ENCODE measurements at places on chromosomes 6 and 20.

DNA sequence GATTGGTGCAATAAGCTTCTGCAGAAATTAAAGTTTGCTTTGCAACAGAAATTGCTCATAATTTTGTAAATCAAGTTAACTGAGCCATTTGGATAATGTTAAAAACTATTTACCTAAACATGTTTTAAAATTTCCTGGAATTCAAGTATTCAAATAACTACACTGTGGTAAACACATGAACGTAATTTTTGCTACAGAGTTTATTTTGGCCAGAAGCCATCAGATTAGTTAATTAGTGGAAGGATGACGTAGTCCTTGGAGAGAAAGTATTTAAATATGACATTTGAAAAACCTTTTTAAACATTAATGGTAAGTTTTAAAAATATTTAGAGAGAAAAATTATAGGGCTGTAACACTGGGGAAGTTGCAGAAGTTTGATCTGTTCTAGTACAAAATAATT lies 121.2 kb upstream of the UST start:
- no peak for DNase-seq

- DNase-seq: peak; percentile 33
Measured at GRCh38 chr6:155310596-155310995, 3.7 kb downstream of the TFB1M start.

GRCh38 chr6:56002336-56002735 lies 126.9 kb upstream of the BMP5 start:
- DNase-seq: peak; percentile 20

GRCh38 chr20:2900845-2901592 lies 27.7 kb downstream of the PTPRA start:
- DNase-seq: no peak

DNA sequence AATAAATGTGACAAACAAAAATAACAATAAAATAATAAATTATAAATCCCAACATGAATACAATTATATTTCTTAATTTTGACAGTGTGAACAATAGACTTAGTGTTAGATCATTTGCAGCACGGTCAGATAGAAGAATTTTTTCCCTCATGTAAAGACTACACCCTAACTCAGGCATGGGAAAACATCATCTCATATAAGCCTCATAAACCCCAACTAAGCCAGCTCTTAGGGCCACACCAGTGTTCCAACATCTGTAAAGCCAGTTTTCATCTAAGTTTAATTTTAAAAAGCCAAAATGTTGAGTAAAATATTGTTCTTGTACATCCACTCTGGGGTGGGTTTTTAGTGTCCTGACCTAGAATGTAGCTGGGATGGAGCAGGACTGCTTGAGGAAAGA lies 167.4 kb downstream of the QRSL1 start:
- no peak for DNase-seq

GRCh38 chr6:140485740-140486449 lies 1111.4 kb upstream of the CITED2 start:
- DNase-seq: peak; percentile 85

DNA sequence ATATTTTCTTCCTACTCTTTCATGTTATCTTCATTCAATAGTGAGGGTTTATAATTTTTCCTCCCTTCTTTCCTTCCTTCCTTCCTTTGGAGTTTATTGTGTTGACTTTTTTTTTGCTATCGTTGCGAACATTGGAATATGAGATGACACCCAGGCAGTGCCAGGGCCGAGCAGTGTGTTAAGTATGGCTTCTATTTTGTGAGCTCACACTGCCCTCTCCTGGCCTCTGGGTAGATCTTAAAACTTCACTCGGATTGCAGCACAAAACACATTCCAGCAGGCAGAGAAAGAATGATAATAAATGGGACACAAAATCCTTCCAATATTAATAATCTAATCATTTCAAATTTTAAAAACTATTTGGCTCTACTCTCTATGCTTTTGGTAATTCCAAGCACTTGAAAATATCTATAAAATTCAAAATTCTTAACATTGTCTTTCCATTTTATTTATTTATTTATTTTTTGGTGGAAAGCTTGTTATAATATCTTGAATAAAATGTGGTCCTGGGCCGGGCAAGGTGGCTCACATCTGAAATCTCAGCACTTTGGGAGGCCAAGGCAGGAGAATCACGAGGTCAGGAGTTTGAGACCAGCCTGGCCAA lies 147.4 kb upstream of the OLIG3 start:
- peak; percentile 87 for DNase-seq

GRCh38 chr6:69732640-69733039 lies 64.2 kb downstream of the LMBRD1 start:
- DNase-seq: peak; percentile 35

GRCh38 chr6:144590532-144590931 lies 305.4 kb downstream of the UTRN start:
- DNase-seq: no peak

- peak; percentile 92 for DNase-seq
Measured at GRCh38 chr6:155154158-155154830, 109.5 kb upstream of the CLDN20 start.

DNA sequence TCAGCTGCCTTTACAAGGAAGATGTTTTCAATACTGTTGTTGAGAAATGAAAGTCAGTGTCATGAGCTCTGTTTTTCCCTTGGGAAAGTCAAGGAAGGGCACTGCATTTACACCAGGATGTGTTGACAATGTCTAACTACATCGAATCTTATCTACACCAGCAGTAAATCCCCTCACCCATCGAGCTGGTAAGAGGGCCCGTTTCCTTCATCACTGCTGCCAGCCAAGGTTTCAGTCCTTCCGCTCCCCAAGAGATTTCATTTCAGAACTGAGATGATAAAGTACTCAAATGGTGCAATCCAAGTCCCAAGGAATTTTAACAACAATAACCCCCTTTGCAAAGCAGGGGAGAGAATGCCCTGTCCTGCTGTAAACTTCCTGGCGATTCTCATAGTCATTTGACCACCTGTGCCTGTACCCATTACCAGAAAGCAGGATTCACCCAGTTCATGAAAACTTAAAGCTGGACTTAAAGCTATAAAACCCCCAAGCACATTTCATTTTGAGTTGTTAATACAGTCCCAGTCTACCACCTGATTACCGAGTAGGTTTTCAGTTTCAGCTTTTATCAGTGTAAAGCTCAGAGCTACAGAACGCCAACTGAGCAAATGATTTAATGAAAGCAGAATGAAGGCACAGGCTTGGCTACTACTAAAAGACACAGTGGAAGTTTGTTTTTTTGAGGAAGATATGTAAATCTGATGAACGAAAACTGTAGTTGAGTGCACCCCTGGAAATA lies 122.5 kb upstream of the TAB2 start:
- no peak for DNase-seq

- DNase-seq: peak; percentile 80
Measured at GRCh38 chr6:135938576-135939207, 87.2 kb downstream of the PDE7B start.

GRCh38 chr6:91149246-91149955 lies 562.5 kb upstream of the MAP3K7 start:
- DNase-seq: no peak

DNA sequence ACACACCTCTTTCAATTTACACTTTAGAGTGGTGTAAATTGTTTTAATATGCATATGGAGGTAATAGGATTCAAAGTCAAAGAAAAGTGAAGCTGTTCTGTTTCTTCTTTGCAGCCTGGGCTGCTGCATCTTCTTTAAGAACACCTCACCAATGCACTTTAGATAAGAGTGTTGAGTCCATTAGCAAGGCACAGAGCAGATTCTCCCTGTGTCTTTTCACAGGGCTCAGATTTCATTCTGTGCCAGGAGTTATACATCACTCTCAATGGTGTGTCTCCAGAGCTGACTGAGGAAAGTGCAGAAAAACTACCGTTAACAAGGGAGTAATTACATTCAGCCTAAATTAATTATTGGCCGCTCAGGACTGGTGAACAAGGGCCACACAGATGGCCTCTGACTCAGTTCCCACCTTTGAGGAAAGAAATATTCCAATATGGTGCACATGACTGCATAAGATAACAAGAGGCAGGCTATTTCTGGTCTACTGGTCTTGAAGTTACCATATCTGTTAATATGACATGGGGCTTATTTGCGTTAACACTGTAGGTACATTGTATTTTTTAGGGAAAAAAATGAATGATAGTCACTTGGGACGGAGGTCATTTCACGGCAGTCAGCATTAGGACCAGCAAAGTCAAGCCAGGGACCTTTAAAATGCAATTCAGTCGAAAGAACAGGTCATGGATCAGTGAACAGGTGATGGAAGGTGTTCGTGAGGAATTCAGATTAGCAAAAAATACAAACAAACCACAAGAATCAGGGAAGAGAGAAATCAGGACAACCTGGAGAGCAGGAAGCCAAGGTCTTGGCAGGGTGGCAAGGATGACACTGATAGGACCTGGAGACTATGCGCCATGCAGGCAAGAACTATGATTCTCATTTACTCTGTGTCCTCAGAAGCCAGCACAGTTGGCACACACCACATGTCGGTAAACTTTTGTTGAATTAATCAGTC lies 203.7 kb downstream of the TBX18 start:
- no peak for DNase-seq

DNA sequence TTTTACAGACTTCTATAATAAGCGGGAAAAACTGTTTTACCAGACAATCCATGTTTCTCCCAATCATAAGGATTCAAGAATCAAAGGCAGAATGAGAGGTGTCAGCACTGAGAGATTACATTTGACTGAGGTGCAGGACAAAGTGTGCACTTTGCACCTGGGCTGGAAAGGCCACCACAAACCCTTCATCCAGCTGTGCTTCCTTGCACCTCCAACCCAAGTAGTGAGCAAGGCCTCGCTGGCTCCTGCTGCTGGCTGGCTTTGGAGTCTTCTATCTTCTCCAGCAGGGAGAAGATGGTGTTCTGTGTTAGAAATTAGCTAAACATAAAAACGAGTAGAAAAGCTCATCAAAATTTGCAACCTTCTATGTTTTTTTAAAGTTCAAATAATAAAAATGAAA lies 77.7 kb downstream of the CHD6 start:
- no peak for DNase-seq

DNA sequence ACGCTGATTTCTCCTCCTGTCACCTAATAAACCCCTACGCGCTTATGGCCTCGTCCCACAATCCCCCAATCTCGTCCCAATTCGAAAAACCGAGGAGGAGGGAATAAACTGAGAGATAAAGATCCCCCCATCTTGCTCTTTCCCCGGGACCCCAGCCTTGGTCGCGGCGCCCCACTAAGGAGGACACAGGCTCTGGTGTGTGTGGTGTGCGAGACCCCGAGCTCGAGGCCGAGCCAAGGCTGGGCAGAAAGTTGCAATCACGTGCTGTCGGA lies 1.3 kb upstream of the NR2E1 start:
- DNase-seq: no peak

DNA sequence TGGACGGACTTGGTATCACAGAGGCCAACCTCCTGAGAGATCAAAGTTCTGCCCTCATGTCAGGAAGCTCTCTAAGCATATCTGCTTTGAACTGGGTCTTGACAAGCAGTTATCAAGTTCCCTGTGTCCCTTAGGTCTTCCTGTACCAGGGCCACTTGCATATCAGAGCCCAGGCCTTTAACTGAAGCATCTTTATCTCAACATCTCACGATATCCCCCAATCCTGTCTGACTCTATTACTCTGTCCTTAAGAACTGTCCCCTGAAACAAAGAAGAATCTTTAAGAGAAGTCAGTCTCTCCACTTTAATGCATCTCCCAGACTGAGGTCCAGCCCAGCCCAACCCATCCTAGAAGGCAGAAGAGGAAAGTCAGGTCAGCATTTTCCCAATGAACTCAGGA lies 8.2 kb downstream of the MAS1L start:
- no peak for DNase-seq

DNA sequence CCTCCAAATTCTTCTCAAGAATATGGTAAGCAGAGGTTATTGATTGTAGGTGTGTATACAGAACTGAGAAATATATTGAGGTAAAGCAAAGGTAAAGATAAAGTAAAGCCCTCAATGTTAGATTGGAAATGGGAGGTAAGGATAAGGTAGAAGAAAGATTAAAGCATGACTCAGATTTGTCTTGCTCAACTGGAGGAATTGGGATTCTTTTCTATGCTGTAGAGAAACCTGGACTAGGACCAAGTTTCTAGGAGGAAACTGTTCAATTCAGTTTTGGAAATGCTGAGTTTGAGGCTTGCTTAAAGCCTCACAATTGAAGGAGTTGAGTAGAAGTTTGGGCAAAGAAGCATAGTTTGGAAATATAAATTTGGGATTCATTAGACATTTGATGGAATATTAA lies 634.0 kb upstream of the PTCHD4 start:
- no peak for DNase-seq

- no peak for DNase-seq
Measured at GRCh38 chr6:113458368-113459010, 398.7 kb upstream of the MARCKS start.

DNA sequence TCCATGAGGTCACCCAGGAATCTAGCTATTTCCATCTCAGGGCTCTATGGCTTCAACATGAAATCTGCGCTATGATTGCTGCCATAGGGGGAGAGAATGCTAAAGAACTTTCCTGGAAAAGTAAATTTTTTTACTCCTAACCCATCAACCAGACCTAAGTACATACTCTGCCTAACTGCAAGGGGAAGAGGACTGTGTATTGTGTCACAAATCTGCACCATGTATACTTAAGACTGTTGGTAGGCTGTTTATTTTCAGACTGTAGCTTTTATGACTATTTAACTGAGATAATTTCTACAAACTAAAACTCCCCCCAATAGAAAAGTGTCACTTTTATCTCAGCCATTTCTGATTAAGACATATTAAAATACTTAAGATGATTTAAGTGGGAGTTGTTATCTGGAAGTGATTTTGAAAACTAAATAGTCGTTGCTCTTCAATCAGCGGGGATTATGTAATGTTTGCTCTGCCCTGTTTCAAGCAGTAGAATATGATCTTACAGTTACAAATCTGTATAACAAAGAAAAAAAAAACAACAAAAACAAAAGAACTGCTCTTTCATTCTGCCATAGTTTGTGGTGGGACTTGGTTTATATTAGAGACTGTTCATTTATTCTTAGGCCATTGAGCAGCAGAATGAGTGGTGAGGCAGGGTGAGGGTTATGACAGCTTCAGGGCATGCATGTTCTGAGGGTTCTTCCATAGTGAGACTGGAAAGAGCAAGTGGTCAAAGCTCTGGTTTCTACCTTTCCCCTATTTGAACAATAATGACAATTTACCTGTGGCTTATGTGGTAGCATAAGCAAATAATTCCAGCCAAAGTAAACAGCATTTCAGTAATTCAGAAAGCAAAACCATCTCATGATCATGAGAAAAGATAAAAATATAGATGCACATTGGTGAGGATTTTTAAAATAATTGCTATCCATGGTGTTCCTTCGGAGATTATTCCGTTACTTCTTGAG lies 126.3 kb upstream of the CEP162 start:
- no peak for DNase-seq

Measured in foreskin fibroblast (primary cell).